Head of caudate nucleus (tissue), 42 donors: ENCODE measurements at places on chromosomes 6 and 20.

GRCh38 chr20:61192337-61192950 is 59.6 kb upstream of the CDH4 start:
- no peak for DNase-seq

DNA sequence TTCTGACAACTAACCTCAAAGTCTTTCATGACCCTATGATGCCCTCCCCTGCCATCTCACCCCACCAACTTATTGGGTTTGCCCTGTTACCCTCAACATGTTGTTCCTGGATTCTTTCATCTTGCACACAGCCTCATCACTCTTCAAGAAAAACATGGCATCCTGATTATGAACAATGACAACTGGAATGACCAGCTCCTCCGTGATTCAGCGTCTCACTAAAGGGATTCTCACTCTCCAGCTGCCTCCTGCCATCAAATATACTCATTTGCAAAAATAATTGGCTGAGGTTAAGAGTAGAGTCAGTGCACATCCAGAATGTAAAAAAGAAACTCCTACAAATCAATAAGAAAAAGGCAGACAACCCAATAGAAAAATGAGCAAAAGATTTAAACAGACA is 59.7 kb upstream of the MDGA1 start:
- no peak for DNase-seq

DNA sequence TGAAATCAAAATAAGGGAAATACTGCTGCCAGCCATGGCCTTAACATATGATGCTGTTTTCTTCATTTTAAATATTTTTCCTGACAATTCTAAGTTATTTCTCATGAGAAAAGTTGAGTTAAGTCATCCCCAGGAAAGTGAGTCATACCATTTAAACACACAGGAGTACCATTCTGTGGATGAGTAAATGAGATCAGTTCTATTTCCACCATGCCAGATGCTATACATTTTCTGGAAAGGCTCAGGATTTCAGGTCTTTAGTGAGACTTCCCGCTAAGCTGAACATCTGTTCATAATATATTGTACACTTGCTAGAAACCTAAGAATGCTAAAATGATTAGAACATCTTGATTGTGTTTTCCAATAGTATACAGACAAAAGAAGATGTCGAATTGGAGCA is 256.2 kb upstream of the MANEA start:
- no peak for DNase-seq

GRCh38 chr20:21509597-21510371 is 4.1 kb downstream of the NKX2-2 start:
- no peak for DNase-seq

DNA sequence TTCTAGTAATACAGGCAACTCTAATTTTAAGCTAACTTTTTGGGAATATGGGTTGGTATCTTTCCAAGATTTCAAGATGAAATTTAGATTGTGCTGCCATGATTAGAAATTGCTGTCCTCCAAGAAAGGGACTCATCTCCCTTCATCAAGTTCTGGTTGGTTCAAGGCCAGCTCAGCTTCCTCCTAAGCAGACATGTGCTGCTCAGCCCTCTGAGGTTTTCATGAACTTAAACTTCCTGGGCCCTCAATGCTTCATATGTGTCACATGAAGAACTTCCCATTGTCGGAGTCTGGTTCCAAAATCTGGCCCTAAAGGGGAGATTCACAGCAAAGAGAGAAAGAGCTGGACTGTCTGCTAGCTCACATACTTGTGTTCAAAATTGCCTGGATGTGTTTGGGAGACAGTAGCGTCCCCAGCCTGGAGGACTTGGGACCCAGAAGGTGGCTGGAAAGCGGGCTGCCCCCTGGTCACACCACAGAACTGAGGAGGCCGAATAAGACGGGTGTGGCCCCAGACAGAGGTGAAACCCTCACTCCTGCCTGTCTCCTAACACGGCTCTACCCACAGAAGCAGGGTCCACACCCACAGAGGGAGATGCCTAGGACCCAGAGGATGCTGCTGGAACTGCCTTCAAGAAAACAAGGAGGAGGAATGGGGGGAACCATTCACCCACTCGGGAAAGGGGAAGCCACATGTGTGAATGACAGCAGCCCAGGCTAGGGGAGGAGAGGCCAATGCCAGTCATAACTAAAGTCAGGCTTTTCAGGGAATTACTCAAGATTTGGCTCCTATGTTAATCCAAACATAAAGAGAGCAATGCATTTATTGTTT is 54.3 kb upstream of the GPR31 start:
- no peak for DNase-seq

DNA sequence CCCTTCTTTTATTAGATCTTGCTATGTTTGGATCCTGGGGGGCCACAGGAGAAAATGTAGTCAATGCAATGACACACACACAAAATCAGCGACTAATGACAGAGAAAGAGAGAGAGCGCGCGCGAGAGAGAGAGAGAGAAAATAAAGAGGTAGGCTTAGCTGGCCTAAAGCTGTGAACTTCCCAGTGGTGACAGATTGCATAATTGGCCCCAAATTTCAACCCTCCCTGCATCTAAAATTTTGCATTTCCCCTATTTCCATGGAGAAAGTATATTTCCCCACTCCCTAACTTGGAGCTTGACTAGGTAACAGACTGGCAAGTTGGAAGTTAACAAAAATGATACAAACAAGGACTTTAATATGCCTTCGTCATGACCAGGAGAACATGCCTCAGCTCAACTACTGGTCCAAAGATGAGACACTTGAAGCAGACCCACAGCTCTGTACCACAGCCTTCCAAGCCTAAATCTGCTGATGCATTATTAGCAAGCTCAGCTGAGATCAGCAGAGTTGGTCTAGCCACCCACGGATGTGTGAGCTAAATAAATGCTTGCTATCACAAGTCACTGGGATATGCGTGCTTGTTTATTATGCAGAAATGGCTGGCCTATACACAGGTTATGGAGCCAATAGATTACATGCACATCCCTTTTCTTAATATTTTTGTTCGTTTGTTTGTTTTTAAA is 118.1 kb upstream of the PRDM1 start:
- DNase-seq: no peak

GRCh38 chr6:144624246-144624645 is 339.1 kb downstream of the UTRN start:
- no peak for DNase-seq

GRCh38 chr20:62346398-62347150 is 20.5 kb downstream of the LAMA5 start:
- DNase-seq: no peak

DNA sequence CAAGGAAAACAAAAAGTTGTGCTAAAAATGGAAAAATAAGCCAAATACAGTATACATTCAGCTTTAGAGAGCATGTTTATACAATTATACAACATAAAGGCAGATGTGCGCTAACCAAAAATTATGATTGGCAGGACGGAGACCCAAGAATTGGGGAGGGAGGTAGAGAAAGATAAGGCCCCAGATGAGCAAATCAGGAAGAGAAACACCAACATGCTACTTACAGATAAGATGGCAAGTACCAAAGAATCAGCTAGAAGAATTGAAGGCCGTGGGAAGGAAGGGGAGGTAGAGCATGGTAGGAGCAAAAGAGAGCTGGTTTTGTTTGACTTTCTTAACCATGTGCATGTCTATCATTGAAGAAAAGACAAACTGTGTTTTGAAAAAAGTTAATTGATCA is 45.4 kb downstream of the PRND start:
- no peak for DNase-seq

DNA sequence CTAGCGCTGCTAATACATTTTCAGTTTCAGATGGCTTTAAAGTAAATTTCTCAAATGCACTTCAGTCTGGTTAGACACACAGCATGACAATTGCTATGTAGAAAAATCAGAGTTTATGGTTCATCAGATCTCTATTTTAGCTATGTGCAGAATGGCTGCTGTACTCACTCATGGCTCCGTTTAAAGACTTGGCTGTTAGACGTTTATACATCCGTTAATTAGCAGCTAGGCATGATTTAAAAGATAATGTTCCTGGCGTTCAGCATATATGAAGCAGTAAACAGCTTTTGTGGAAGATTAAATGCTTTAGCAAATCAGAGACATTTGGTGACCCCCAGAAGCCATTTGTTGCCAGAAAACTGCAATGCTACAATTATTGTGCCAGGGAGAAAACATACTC is 350.0 kb upstream of the MANEA start:
- no peak for DNase-seq

DNA sequence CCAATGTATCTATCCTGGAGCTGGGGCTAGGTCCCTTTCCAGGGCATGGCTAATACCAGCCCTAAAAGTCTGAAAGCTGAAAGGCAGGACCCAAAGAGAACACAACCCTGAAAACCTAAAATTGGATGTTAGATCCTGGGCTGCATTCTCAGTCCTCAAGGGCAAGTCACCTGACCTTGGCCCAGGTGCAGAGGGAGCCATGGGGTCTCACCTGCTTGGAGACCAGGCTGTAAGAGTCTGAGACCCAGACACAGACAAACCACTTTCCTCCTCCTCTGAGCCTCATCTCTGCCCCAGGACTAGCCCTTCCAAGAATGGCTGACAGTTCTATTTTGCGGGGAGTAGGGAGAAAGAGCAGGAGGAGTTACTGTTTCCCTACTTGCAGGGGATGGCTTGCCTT is 60.0 kb downstream of the EFCAB8 start:
- no peak for DNase-seq

- DNase-seq: no peak
Observed at GRCh38 chr6:111806561-111807497, 66.4 kb downstream of the FYN start.

DNA sequence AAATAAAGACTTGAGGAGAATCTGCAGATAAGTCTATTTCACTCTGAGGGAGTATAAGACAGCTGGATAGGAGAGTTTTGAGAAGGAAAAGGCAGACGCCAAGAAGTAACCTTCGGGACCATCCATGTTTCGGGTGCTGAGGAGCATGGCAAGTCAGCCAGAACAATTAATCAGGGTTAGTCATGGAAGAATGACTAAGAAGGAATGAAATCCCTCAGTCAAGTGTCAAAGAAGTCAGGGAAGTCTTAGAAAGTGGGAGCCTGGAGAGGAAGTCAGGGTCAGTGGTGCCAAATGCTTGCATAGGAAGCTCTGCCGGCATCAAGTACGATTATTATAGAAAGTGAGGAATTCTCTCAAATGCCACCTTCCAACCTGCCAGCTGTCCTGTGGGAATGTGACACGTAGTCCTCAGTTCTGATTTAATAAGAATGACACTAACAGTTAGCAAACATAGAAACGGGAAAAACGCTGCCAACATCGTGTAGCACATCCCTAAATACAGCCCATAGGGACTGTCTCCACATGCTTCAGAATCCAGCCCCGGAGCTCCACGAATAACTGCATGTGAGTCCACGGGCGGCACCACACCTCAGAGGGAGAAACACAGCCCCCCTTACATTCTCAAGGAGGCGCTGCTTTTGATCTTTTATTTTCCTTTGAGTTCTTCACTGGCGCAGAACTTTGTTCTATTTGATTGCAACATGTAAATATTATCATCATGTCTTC is 602.7 kb downstream of the PRKN start:
- DNase-seq: no peak

- DNase-seq: peak; percentile 3
Observed at GRCh38 chr20:42483730-42484303, 705.9 kb downstream of the PTPRT start.

DNA sequence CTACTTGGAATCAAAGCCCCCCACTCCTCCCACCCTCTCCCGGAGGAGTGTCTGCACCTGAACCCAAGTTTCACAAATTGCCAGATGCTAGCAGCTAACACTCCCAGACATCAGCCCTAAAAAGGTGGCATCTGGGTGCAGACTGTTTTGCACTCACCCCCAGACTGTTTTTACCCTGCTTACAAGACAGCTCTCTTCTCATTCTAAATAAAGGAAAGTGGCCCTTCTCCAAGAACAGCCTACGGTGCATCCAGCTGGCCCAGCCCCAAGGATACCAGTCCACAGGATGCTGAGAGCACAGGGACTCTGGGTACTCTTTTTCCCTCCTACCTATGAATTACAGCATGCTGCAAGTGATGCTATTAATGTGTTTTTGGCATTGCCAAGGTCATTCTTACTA is 842.0 kb upstream of the FLRT3 start:
- DNase-seq: no peak

DNA sequence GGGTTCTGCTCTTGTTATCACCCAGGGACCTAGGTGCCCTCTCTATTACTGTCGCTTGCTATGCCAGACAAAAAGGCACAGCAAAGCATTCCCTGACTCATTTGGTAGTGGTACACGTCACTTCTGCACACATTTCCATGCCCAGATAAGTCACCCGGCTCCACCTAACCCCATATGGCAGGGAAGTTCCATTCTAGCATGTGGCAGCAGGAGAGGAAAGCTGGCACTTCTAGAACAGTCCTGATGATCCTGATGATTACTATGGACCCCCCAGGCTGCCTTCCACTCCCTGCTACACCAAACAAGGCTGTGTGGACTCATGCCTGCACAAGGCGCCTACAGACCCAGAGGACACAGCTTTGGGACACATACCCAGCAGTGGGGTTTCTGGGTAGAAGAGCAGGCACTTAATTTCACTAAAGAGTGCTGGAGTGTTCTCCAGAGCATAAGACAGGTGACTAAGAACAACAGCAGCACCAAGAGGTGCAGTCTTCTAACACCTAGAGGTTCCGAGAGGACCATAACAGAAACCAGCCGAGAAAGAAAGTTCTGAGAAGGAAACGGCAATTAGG is 53.5 kb upstream of the NELFCD start:
- DNase-seq: no peak

DNA sequence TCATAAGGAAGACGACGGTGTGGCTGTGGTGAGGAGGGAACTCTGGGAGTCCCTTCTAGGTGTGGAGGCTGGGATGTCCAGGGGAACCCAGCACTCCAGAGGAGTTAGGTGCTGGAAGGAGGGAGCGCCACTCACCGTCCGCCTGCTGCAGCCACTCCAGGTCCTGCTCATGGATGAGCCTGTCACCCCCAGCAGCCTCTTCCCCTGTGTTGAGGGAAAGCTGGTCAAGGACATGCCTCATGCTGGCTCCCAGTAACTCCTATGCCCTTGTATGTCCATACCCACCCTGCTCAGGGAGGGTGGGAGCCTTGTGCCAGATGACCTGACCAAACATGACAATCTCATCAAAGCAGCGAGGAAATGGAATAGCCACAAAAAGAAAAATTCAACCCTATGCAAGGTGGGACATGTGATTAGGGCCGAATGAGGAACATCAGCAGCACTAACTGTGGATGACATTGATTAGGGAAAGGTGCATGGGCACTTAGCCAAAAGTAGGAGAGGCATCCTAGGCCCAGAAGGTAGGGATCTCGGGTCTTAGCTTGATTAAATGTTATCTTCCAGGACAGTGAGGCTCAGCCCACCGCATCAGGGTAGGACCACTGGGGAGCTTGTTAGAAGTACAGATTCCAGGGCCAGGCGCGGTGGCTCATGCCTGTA is 3.0 kb downstream of the DNPH1 start:
- DNase-seq: no peak

DNA sequence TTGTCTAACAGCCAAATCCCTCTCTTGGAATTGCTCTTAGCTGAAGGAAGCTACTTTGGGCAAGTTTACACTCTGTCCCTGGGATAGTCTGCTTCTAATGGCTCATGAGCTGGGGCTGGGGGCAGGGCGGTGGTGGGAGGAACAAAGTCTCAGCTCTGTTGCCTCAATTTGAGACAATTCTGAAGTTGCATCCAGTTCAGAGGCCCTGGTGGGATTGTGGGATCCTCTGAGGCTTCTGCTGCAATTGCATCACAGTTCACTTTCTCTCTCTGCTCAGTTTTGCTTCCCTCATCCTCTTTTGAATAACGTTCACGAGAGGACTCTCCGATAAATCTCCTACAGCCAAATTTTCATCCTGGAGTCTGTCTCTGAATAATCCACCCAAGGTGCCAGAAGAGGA is 440.6 kb upstream of the SLC35B3 start:
- no peak for DNase-seq

- DNase-seq: no peak
Observed at GRCh38 chr6:82385961-82386360, 22.3 kb downstream of the TPBG start.
